Fibroblast of skin of scalp (primary cell): ENCODE measurements at places on chromosomes 2 and 18.

DNA sequence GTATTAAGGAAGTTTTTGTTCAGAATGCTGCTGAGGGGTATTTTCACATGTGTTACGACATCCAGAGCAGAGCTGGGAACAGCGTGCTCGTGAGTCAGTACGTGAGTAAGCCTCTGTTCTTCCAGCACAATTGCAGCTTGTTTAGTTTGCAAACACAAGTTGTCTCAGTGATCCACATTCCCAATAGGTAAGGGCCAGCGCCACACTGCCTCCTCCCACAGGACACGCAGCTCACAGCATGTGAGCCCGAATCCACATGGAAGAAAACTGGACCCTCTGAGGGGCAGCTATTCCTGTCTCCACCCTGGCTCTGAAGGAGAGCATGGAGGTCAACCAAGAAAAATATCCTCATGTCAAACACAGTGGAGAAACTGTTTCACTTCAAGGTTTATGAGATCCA, 173.9 kb upstream of the PID1 start:
- DNase-seq: peak; percentile 67

DNA sequence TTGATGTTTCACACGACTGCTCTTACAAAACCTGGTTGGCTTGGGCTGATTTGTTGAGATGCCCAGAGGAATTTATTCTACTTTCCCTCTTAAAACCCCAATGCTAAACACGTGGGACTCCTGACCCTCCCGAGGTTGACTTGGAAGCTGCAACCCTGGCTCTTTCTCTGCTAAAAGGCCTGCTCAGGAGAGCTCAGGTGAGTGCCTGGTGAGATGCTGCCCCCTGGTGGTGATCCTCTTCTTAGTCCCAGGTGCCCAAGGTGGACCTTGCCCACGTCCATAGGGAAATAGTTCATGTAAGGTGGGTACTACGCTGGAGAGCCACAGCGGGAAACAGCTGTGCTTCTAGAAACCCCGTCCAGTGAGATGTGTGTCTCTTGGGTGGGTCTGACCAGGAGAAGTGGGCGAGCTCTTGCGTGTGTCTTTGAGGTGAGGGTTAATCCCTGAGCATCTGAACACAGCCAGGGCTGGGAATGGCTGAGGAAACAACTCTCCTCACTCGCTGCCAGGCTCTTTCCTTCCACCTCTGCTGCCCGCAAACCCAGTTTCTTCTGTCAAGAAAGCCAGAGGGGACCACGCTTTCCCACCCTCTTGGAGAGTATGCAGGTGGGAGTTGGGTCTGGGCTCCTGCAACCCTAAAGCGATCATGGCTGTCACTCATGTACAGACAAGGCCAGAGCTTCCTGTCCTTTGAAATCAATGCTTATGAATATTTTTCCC, 25.5 kb upstream of the PXDN start:
- DNase-seq: peak; percentile 50

GRCh38 chr18:57038395-57038794, 108.5 kb upstream of the BOD1L2 start:
- DNase-seq: no peak

- DNase-seq: no peak
Observed at GRCh38 chr18:8303151-8303755, 306.0 kb upstream of the RAB12 start.

- no peak for DNase-seq
Observed at GRCh38 chr2:226792155-226792881, 7.3 kb downstream of the IRS1 start.

GRCh38 chr18:46636040-46636630, 20.9 kb downstream of the LOXHD1 start:
- no peak for DNase-seq

- no peak for DNase-seq
Observed at GRCh38 chr2:164562666-164563065, 58.6 kb downstream of the GRB14 start.

DNA sequence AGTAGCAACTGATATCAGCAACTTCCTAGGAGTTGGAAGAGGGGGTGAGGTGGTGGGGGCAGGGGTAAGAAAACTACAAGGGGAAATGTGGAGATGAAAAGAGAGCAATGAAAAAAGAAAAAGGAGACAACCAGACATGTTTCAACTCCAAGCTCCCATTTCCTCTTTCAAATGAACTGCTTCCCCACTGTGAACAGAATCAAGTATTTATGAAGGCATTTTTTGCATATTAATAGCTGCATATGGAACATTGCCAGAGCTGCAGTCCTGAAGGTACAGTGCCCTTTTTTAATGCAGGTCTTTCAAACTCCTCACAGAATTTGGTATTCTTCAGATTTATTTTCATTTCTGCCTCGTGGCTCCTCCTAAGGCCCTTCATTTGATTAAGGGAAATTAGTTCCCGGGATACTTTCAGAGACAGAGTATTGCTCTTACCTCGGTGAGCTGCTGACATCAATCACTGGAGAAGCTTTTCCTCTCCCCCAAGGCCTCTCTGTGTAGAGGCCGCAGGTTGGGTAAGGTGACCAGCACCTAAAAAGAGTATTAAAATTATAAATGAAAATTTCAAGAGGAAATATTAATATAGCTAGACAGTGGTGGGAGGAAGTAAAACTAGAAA, 68.4 kb downstream of the KIAA2012 start:
- DNase-seq: peak; percentile 34

- no peak for DNase-seq
Observed at GRCh38 chr2:14552818-14553217, 79.7 kb upstream of the LRATD1 start.

DNA sequence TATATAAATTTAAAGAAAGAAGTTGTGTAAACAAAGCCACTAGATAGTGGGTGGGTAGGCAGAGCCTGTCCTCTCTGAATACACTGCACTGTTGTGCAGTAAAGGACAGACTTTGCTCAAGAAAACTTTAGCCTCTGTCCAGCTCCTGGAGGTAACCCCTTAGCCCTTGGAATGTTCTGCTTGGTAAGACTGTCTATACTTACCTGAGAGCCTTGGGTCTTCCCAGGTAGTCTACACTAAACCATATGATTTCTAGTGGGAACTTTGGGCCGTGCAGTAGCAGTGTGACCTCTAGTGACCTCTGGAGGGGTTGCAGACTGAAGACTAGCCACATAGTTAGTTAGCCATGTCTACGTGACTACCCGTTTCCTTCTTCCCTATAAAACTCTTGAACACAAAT, 678.3 kb upstream of the NRXN1 start:
- no peak for DNase-seq

GRCh38 chr18:26227051-26227670, 916 bp downstream of the TAF4B start:
- no peak for DNase-seq

DNA sequence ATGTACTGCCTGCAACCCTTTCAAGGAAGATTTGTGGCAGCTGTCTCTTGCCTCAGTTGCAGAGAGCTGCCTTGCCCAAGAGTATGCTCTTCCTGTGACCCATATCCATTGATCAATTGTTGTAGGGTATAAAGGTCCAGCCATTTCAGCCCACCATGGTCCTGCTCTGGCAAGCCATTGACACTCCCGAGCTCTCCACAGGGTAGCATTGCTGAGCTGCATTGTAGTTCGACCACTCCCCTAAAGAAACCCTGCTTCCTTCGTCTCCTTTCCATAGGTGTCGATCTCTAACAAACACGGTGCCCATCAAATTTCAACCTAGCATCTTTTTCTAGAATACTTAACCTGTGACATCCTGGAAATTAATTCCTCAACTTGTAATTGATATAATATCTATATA, 104.9 kb upstream of the NDUFV2 start:
- no peak for DNase-seq

DNA sequence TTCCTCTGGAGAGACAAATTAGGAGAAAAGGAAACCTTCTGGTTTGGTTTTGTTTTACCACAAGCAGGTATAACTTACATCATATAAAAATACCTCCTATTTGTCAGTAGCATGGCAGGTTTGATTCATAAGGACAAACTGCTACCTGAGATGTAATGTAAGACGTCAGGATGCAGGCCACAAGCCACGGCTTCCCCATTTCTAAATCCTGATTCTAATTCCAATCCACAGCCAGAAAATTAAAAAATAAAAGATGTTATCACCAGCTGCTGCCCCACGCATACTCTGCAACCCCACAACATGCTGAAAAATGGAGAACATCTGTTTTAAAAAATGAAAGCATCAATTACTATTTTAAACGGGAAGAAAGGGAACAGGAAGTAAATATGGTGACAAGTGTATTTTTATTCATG, 197.6 kb downstream of the BCL11A start:
- no peak for DNase-seq

GRCh38 chr2:200383380-200384110, 77.1 kb downstream of the SPATS2L start:
- DNase-seq: peak; percentile 60

GRCh38 chr2:64593035-64593655, 60.6 kb downstream of the SERTAD2 start:
- peak; percentile 51 for DNase-seq

GRCh38 chr18:47595831-47596501, 334.5 kb downstream of the SMAD2 start:
- no peak for DNase-seq

GRCh38 chr18:13237073-13237472, 18.5 kb downstream of the LDLRAD4 start:
- no peak for DNase-seq

- no peak for DNase-seq
Observed at GRCh38 chr2:148967056-148967455, 71.4 kb upstream of the LYPD6B start.

GRCh38 chr18:40546875-40547274, 1408.2 kb upstream of the PIK3C3 start:
- no peak for DNase-seq

DNA sequence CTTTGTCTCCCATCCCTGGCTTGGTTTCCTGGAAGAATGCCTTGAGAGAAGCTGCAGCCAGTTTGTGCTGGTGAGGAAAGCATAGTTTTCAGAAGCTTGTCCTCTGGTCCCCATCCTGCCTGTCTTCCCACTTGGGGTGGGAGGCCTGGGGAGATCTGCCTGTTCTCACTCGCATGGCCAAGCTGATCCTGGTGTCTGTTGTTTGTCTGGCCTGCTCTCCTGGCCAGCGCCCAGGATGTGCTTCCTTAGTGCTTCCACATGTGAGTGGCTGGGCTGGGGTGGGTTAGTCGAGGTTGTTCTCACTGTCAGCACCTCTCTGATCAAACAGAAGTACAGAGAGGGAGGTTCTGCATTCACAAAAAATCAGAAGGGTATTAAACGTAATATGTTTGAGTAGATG, 49.5 kb downstream of the PTPRM start:
- peak; percentile 78 for DNase-seq

DNA sequence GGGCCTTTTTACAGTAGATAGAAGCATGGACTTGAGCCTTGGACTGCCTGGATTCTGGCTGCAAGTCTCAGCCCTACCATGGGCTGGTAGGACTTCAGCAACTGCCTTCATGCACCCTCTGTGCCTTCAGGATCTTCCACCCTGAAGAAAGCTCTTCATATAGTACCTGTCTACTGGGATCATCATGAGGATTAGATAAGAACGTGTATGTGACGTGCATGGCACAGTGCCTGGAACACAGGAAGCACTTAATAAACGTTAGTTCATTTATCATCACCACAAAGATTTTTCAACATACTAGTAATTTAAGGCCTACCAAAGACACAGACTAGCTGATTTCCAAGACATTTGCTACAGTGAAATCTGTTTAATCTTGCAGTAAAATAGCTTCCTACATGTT, 53.2 kb upstream of the ITM2C start:
- no peak for DNase-seq
